Activated CD8-positive, alpha-beta memory T cell treated with anti-CD3 and anti-CD28 coated beads for 48 hours (primary cell): ENCODE measurements at places on chromosomes 6 and 20.

DNA sequence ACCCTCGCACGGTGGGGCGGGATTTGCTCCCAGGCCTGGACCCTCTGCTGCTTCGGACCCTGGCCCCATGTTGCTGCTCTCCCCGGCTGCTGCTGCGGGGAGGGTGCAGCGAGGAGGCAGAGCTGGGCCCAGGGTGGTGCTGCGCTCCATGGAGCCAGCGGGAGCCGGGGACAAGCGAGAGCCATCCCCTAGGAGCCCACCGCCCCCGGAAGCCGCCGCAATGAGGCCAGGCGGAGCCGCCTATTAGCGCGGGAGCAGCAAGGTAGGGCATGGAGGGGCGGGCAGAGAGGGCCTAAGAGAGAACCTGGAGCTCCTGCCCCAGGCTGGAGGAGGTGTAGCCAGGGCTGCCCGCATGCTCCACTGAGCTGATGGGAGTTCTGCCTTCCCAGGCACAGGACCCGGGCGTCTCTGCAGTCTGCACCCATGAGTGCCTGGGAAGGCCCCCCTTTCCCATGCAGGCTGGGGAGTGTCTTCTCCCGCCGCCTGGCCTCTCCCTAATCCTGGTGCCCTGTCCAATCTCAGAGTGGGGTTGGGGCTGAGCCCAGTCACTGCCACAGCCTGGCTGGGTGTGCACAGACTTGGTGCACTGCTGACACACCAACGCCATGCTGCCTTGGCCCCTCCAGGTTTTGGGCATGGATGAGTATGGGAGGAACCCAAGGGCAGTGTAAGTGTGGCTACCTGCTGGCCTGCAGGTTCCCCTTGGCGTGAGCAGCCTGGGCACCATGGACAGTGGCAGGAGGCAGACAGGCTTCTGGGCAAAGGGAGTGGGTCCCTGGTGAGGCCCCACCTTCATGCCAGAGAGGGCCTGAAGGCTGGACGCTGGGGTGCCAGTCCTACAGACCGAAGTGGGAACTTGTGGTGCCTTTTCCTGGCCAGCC is 360.6 kb upstream of the MAP3K7 start:
- no peak for DNase-seq

DNA sequence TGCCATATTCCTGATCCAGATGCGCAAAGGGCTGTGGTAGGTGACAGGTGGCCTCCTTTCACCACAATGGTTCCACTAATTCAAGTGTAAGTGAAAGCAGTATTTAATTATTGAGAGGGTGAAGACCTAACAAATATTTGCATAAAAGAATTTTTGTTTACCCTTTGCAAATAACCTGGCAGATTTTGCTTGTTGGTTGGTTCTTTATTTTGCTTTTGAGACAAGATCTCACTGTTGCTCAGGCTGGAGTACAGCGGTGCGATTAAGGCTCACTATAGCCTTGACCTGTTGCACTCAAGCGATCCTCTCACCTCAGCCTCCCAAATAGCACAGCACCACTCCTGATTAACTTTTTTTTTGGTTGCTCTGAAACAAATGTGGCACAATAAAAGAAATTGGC is 49.2 kb downstream of the PCNA start:
- DNase-seq = no peak

DNA sequence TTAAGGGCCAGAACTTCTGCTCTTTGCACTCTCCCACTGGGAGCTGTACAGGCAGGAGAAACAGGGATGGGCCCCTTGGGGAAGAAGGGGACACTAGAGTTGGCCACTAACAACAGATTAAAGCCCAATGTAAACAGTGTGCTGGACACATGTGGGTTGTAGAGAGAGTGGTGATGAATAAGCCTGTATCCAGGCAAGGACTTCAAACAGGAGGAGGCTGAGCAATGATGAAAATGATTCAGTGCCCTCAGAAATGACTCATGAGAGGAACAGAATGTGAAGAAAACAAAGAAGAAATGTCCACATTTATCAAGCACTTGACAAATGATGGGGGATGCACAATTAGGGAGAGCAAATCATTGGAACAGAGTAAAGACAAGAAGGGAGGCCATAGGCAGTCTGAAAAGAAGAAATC is 242.3 kb downstream of the TBX18 start:
- DNase-seq = no peak

DNA sequence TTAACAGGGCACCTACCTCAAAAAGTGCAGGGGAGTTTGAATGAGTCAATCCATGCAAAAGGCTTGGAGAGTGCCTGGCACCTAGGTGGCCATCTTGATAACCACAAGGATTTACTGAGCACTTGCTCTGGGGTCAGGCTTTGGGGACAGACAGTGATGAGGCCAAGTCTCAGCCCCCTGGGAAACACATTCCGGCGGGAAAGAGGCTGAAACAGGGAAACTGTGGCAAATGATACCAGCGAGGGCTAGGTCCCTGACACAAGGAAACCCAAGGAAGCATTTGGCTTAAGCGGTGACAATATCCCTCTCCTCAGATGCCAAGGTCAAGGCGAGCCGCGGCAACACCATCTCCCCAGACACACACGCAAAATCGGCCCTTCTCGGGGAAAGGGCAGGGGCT is 527 bp upstream of the DOK5 start:
- no peak for DNase-seq

DNA sequence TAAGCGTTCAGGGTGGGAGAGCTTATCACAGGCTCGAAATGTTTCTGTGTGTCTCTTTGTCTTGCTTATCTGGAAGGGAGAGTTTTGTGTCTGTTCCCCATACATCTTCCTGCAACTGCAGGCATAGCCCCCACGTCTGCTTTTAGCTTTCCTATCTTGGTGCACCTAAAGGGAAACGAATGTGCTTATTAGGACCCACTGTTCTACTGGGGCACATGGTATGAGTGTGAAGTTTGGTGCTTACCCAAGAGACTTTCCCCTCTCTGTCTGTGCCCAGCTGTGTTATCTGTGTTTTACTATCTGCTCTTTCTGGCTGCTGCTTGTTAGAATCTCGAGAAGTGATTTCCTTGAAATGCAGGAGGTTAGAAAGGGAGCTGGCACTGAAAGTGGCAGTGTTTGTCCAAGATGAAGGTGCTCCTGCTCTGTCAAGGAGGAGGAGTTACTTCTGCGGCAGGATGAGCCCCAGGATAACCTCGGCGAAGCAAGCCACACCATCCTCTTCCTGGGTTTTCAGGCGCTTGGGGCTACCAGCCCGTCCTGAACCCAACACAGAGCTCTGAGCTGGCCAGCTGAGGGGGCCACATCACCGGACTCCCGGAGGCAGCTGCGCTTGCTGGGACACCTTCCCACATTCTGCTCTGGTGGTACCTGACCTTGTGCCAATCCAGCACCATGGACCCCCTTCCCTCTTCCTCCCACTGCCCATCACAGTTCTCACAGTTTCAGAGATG is 23.4 kb downstream of the DYNLT1 start:
- no peak for DNase-seq

GRCh38 chr6:19713411-19713810 is 123.8 kb upstream of the ID4 start:
- DNase-seq = no peak
